ENCODE measurements at places on chromosomes 1 and 21. TPM values are rescaled to one million over a fixed set of nuclear protein-coding genes. Genes with fewer than 3 reads are reported as not detected.

OR2T35 gene
- polyA plus RNA-seq = not detected

TMEM125 gene
- polyA plus RNA-seq = not detected

SLC16A4 gene
- 5.2 TPM for polyA plus RNA-seq

NLRP3 gene
- polyA plus RNA-seq = 0.87 TPM

ADAMTS4 gene
- 1.2 TPM for polyA plus RNA-seq

KRTAP21-2 gene
- not detected for polyA plus RNA-seq

YRDC gene
- polyA plus RNA-seq = 46.1 TPM

VPS45 gene
- polyA plus RNA-seq = 31.5 TPM

HFM1 gene
- 0.06 TPM for polyA plus RNA-seq

SELP gene
- not detected for polyA plus RNA-seq

VSIG8 gene
- polyA plus RNA-seq = not detected

KPRP gene
- polyA plus RNA-seq = not detected

SYCP1 gene
- polyA plus RNA-seq = not detected

KRTAP21-3 gene
- not detected for polyA plus RNA-seq

DENND2C gene
- 0.03 TPM for polyA plus RNA-seq

CELA2A gene
- polyA plus RNA-seq = not detected

Measured in SK-N-SH (cell line).